ENCODE measurements at places on chromosomes 1 and 21.
A peak's percentile ranks its signal among the peaks of the same experiment; 100 is the strongest.

- DNase-seq = no peak
These were observed 58.6 kb upstream of the GJB5 start for GRCh38 chr1:34696230-34696629.

DNA sequence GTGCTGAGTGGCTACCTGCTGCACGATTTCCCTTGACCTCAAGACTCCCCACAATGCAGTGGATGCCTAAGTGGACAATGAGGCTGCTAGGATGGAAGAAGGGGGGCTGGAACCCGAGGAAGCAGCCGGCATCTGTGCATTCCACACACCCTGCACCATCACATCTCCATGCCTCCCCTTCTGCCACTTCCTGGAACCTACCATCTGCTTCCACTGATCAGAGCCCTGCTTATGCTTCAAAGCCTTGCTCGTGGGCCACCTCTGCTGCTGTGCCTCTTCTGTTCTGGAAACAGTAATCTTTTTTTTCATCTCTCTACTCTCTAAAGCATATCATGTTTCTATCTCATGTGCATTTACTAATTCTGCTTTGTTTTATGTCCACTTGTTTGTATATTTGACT lies 66.2 kb upstream of the WDR26 start:
- no peak for DNase-seq

DNA sequence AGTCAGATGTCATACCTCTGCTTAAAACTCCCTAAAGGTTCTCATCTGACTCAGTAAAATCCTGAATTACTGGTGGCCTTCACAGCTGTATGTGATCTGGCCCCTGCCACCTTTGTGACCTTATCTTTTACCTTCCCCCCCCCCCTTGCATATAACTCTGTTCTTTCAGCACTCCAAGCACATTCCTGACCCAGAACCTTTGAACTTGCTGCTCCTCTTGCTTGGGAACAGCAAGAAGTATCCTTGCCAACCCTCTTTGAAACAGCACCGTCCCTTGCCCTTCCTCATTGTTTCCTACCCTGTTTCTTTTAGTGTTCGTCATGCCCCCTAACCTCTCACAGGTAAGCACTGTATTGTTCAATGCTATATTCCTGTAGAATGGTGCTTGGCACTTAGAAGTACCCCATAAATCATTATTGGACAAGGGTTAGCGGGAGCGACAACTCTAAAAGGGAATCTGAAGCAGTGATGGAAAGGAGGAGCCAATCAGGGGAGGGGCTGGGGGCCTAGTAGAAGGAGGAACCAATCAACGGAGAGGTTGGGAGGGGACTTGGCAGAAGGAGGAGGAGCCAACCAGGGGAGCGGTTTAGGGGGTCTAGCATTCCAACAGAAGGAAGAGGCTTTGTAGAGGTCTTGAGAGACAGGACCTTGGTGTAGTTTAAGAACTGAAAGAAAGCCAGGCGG lies 13.9 kb downstream of the CACHD1 start:
- no peak for DNase-seq

- peak; percentile 95 for DNase-seq
These were observed 112.4 kb downstream of the OSBPL9 start for GRCh38 chr1:51729156-51729823.

DNA sequence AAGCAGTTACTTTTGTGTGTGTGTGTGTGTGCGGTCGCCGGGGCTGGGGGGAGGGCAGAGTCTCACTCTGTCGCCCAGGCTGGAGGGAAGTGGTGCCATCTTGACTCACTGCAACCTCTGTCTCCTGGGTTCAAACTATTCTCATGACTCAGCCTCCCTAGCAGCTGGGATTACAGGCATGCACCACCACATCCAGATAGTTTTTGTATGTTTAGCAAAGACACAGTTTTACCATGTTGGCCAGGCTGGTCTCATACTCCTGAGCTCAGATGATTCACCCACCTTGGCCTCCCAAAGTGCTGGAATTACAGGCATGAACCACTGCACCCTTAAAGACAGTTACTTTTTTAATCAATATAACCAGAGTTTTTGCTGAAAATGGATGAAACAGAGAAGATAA lies 207.0 kb downstream of the PTPRC start:
- DNase-seq = no peak

DNA sequence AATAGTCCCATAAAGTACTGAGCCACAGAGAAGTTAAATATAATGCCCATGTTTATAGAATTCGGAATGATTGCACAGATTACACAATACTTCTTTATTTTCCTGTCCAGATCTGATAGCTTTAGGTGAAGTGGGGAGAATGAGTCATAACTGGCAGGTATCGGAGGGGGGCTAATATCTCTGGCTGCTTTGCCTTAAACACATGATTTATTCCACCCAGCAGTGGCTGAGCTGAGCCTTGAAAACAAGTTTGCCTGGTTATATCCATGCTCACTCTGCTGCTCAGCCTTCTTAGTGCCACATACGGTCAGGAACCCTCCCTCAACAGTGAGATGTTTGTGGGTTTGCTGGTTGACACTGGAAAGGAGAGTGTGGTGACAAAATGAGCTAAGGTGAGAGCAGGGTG lies 119.7 kb upstream of the ZNF648 start:
- no peak for DNase-seq

DNA sequence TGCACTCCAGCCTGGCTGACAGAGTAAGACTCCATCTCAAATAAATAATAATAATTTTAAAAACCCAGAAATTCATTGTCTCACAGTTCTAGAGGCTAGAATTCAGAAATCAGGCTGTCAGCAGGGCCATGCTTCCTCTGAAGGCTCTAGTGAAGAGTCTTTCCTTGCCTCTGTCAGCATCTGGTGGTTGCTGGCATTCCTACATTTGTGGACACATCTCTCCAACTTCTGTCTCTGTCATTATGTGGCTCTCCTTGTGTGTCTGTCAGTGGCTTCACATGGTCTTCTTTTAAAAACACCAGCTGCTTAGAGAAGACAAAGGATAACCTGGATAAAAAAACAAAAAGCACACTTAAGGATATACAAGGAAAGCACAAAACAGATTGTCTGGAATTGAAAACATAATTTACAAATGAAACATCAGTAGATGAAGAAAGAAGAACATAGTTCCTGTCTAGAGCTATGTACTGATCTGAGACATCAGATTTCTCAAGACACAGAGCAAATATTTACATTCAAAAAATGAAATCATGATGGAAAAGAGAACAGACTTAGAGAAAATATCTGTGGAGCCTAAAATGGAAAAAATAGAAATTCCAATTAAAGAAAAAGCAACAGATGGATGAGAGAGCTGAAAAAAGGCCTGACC lies 32.7 kb upstream of the ASB17 start:
- DNase-seq = no peak

- no peak for DNase-seq
These were observed 82.6 kb downstream of the VWA5B1 start for GRCh38 chr1:20373286-20373685.

Data from stimulated activated CD8-positive, alpha-beta memory T cell treated with anti-CD3 and anti-CD28 coated beads, Interleukin-4, amount 100 ng/mL, for 48 hours (primary cell).